ENCODE measurements at places on chromosomes 4 and X.

- no peak for DNase-seq
Measured at GRCh38 chr4:38785041-38785790, 2.4 kb upstream of the TLR10 start.

DNA sequence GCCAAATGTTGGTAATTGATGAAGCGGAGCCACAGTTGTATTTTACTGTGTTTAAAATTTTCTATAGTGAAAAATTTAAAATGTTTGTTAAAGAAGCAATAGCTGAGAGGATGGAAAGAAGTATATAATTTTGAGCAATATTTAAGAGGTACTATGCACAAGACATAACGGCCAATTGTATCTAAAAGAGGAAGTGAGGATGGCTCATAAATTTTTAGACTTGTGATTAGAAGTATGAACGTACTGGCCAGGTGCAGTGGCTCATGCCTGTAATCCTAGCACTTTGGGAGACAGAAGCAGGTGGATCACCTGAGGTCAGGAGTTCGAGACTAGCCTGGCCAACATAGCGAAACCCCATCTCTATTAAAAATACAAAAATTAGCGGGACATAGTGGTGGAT is 12.7 kb upstream of the HHIP start:
- no peak for DNase-seq

GRCh38 chrX:10152086-10152485 is 4.7 kb upstream of the CLCN4 start:
- DNase-seq, result no peak

- no peak for DNase-seq
Measured at GRCh38 chrX:111020283-111020682, 75.7 kb upstream of the PAK3 start.

DNA sequence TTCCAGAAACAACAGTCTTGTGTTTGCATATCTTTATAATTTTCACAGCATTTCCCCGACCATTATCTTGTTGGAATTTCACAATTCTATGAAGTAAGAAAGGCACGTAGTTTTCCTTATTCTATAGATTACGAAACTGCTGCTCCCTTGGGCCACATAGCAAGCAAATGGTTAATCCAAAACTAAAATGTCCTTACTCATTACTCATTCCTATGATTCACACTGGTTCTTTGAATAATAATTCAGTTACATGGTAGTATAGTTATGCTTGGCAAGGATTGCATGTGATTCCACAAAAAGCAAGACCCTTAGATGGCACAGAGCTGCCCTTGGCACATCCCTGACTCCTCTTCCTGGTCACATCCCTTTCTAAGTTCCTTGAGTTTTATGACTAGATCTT is 51.2 kb downstream of the OR13H1 start:
- DNase-seq, result no peak

DNA sequence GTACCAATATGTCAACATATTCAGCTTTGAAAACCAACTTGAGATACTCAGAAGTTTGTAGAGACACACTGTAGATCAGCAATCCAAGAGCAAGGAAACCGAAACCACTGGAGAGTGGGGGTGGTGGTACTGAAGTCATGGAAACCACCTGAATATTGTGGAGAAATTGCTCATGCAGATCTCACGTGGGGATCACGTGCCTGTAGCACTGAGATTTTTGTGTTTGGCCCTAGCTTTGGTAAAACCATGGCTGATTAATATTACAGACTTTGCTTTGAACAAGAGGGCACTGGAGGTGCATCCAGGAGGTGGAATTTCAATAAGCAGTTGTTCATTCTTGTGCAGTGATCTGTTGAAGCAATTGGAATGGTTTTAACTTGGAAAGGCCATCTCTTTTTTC is 47.2 kb downstream of the GBA3 start:
- DNase-seq, result no peak

GRCh38 chrX:70219938-70220764 is 14.3 kb upstream of the AWAT1 start:
- no peak for DNase-seq

DNA sequence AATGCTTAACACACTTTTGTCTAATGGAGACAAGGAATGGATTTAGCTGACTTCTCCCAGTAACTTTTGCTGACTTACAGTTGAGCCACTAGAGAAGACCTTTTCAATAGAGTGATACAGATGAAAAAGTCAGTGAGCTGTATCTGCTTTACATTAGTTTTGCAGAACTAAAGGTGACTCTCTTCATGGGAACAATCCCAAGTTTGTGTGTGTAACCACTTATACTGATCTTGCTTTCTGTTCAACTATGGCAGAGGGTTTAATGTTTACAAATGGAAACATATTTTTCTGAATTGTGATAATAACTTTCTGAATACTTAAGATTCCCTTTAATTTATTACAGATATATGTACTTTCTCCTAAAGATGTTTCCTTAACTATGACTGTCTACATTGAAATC is 182.6 kb upstream of the PUDP start:
- DNase-seq, result no peak

GRCh38 chrX:10479508-10479907 is 140.9 kb downstream of the MID1 start:
- DNase-seq, result no peak

GRCh38 chrX:71586929-71587328 is 8.7 kb downstream of the GCNA start:
- no peak for DNase-seq
